ENCODE measurements at places on chromosomes 2 and 18.

DNA sequence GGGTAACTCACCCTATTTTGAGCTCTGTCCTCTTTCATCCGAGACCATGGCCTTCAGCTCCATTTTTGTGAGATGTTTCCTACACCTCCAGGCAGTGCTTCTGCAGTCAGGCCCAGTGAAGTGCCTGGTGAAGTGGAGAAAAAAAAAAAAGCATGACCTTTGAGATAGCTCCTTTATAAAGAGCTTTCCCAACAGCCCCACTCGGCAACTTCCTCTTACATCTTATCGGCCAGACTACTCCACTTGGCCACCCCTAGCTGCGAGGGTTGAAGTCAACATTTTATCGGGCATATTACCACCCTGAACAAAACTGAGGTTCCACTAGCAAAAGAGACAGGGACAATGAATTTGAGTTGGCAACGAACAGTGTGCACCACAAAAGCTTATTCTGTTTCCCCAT is 124.8 kb upstream of the RNF152 start:
- no peak for DNase-seq

GRCh38 chr2:172740856-172741255 is 5.2 kb downstream of the RAPGEF4 start:
- no peak for DNase-seq

GRCh38 chr18:21444465-21445212 is 155.9 kb downstream of the ESCO1 start:
- no peak for DNase-seq

DNA sequence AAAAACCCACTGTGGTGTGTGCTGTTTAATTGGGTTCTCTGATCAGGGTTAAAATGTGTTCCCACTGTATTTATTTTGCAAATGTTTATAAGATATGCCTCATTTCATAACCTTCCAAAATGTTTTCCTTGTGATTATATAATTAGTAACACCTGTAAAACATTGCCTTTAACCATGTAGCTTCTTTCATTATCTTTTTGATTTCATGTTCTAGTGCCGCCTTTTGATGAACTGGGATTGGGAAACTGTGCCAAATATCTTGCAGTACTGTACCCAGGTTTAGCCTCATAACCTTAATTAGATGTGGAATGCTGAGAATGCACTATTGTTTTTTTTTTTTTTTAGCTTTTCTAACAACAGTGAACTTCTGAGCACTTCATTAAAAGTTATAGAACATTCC is 96.9 kb downstream of the TANC1 start:
- no peak for DNase-seq

DNA sequence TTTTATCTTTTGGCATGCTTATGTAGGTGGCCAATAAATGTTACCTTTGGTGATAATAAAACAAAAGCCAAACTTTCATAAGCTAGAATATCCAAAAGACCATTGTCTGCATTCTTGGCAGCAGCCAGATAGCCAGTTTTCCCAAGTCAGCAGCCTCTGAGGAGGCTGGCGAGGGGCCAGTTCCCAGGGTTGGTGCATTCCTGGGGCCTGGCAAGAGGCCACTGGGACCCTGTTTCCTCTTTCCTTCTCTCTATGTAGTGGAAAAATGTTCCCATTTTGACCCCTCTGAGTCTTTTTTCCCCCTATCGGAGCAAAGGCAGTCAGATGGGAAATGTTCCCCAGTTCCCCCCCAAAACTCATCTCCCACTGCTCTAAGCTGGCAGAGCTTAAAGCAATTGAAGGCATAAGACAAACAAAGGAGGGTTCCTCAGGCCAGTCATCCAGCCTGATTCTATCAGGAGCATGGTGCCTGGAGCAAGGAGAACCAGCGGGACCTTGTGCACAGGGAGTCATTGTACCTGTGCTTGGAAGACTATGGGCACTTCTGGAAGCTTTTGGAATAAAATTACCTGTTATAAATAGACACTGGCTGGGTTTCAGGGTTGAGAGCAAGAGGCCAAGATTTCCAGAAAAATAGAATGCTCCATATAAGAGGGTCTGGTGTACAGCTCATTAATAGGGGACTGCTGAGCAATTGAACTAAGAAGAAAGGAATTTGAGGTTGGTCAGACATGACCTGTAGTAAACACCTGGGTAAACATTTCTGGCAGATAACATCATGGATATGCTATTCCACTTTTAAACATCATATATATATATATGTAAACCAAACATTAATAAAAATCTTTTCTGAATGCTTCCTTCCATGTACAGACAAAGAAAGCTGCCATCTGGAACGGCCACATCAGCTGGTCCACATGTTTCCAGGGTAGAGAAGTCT is 63.4 kb downstream of the NCKAP5 start:
- no peak for DNase-seq

- DNase-seq: no peak
Observed at GRCh38 chr2:12452185-12452584, 264.6 kb upstream of the TRIB2 start.

DNA sequence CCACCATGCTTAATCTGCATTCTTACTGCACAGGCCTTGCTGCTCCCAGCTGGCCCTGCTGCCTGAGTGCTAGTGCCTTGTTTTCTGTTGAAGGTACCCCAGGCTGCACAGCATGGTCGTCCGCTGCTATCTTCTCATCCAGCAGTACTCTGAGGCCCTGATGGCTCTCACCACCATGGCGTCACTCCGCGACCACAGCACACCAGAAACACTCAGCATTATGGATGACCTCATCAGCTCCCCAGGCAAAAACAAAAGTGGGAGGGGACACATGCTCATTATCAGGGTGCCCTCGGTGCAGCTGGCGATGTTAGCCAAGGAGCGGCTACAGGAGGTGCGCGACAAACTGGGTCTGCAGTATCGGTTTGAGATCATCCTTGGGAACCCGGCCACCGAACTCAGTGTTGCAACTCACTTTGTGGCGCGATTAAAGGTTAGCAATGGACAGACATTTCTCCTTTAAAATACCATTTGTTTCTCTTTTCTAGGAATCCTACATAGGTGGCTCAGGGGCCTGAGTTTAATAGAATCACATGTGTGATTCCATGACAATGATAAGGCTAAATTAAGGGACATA is 110.5 kb downstream of the ESCO1 start:
- DNase-seq: no peak

GRCh38 chr2:119011162-119011909 is 69.3 kb downstream of the MARCO start:
- DNase-seq: peak; percentile 10

- no peak for DNase-seq
Observed at GRCh38 chr2:63765117-63765516, 76.6 kb upstream of the UGP2 start.

DNA sequence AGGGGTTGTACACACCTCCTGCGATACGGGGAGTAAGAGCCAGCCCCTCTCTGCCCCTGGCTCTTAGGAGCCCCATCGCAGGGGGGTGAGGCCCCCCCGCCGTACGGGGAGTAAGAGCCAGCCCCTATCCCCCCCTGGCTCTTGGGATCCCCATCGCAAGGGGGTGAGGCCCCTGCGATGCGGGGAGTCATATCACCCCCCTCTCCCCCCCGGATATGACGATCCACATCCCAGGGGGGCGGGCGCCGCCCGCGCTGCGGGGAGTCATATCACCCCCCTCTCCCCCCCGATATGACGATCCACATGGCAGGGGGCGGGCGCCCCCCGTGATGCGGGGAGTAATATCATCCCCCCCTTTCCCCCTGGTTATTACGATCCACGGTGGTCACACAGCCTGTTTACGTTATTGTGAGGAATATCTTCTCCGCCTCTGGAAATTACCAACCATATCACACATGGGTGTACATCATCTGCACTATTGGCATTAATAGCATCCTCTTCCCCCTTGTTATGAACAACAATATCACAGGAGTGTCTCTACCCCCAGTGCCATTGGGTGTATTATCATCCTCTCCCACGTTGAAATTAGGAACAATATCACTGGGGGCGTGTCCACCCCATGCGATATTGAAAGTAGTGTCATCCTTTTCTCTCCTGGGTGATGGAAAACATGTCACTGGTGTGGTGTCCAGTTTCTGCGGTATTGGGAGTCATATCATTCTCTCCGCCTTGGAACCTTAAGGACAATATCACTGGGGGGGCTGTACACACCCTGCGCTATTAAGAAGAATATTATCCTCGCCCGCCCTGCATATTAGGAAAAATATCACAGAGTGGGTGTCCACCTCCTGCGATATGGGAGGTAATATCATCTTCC is 24.7 kb upstream of the NAGK start:
- DNase-seq: no peak

DNA sequence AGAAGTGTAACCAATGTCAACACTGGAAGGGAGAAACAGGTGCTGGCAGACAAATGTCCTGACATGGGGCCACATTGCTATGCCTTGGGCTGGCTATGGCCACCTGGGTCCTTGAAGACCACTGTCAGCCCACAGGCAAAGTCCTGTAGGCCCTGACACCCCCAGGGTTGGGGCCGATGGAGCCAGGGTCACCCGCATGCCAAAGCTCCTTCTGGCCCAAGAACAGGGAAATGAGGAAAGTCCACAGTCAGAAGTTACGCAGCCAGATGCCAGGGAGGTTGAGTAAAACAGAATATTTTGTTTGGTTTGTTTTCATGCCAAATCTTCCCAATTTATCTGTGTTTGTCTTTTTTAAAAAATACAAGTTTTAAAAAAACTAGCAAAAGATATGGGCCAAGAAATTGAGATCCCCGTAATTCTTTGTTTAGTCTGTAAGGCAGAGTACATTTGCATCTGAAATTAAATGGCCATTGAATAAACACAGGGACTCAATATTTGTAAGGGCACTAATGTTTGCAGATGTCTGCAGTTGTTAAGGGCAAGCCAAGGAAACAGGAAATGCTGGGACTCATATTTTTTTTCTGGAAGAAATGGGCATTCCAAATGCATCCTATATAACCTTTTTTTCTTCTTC is 186.4 kb downstream of the FAM210A start:
- DNase-seq: no peak

DNA sequence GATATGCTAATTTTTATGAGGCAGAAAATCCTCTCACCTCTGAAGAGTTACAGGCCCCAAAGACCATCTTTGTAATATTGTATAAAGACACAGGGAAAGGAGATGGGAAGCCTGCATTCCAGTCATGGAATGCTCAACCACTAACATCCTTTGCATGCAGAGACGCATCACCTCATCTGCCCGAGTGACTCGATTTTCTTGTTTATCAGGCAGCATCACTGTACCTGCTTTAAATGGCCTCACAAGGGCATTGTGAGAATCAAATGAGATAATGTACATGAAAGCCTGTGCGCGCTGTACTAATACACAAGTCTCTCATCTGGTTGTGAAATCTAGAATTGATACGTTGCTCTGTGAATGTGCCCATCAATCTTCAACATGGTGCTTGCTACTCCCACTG is 10.2 kb upstream of the TMEM247 start:
- DNase-seq: no peak

GRCh38 chr2:26720322-26721114 is 28.0 kb downstream of the KCNK3 start:
- DNase-seq: no peak

Measured in stimulated activated CD4-positive, alpha-beta T cell treated with anti-CD3 and anti-CD28 coated beads, TNF-alpha, amount 100 ng/mL, for 24 hours (primary cell).